ENCODE measurements at places on chromosomes 7 and 10.

- no peak for DNase-seq
Measured at GRCh38 chr10:60374836-60375235, 14.8 kb downstream of the ANK3 start.

GRCh38 chr7:105002-105401 lies 87.4 kb upstream of the FAM20C start:
- no peak for DNase-seq

DNA sequence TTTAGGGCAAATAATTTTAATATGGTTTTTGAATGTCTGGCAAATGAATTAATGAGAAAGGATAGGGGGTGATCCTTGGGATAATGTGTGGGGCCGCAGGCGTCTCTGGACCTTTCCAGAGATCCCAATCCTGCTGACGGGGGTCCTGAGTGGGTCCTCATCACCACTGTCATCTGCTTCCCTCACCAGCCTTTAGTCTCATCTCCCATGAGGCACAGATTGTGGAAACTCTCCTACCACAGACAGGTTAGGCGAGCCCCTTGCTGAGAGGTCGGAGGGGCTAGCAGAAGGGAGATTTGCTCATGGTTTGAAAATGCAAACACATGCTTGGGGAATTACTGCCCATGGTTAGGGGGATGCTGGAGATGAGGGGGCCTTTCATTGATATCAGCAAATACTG lies 484.6 kb downstream of the RPS24 start:
- no peak for DNase-seq

DNA sequence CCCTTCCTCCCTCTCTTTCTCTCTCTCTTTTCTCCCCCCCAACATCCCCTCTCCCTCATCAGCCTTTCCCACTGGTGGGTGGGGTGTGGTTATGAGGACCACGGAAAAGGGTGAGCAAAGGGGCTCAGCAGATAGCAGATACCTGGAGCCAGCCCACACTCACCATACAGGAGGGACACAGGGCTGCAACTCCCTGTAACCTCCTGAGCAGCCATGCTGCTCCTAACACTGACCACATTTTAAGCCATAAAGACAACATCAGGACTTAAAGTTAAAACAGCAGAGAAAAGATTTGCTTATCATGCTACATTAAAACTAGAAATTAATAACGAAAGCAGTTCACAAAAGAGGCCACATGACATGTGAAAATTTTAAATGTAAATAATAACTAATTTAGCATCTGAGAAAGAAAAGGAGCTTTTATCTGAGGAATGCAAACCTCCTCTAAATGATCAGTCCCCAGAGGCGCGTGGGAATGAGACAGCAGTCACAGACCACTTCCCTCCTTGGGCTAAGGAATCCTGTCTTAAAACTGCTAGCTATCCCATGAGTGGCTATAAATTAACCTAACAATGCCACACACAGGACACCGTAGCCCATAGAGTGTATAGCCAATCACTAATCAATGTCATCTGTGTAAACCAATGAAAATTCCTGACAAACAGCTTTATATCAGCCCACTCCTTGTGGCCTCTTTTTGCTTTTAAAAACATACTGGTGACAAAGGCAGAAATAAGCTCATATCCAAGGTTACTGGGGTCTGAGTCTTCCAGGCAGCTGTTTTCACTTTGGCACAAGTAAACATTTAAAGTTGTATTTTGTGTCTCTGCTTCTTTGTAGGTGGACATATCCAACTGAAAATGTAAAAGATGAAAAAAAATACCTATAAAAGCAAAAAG lies 33.3 kb downstream of the PKD1L1 start:
- no peak for DNase-seq

GRCh38 chr10:63213489-63213888 lies 80.4 kb downstream of the NRBF2 start:
- no peak for DNase-seq

GRCh38 chr7:159034394-159034793 lies 110.3 kb downstream of the VIPR2 start:
- DNase-seq, result no peak

DNA sequence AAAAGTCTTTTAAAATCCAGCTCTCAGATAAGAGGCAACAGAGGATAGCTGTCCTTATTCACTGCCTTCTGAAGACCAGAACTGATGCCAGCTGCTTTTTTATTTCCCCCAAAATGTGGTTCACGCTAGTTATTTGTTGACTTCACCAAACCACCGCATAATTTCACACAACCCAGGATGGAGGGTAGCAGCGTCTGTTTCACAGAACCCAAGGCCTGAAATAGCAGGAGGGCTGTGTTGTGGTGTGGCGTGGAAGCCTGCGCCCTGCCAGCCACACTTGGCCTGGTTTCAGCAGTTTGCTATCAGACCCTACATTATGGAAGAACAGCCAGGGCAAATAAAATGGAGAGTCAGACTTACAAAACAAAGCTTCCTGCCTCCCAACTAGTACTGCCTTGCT lies 155.4 kb downstream of the DYNC1I1 start:
- no peak for DNase-seq

DNA sequence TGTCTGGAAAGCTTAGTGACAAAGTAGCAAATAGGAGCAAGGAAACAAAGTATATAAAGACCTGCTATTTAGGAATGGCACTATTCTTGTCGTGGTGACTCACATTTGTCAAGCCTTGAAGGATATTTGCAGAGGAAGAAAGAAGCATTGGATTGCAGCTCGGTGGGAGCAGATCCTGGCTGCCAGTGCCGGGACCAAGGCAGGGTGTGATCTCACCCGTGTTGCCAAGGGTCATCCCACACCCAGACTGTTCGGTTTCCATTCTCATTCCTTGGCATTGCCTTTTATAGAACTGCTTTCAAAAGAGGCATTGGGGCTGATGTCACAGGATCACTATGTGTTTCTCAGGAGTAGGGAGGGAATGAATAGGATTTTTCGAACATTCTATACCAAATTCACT lies 176.2 kb downstream of the GALNT17 start:
- no peak for DNase-seq

GRCh38 chr10:48887982-48888381 lies 51.7 kb downstream of the LRRC18 start:
- DNase-seq, result no peak

DNA sequence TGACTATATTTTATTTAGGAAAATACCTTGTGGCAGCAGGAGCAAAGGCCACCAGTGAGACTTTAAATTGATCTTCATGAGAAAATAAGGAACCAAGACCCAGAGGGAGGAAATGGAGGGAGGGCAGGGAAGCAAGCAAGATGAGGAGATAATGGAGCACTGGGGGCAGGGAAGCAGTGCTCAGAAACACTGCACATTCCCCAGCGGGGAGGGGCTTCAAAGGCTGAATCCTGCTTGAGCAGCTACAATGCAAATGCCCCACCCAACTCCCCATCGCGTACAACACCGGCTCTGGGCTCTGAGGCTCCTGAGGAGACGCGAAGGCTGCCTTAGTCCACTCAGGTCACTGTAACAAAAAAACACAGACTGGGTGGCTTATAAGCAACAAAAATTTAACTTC lies 503.8 kb downstream of the GRID1 start:
- no peak for DNase-seq

DNA sequence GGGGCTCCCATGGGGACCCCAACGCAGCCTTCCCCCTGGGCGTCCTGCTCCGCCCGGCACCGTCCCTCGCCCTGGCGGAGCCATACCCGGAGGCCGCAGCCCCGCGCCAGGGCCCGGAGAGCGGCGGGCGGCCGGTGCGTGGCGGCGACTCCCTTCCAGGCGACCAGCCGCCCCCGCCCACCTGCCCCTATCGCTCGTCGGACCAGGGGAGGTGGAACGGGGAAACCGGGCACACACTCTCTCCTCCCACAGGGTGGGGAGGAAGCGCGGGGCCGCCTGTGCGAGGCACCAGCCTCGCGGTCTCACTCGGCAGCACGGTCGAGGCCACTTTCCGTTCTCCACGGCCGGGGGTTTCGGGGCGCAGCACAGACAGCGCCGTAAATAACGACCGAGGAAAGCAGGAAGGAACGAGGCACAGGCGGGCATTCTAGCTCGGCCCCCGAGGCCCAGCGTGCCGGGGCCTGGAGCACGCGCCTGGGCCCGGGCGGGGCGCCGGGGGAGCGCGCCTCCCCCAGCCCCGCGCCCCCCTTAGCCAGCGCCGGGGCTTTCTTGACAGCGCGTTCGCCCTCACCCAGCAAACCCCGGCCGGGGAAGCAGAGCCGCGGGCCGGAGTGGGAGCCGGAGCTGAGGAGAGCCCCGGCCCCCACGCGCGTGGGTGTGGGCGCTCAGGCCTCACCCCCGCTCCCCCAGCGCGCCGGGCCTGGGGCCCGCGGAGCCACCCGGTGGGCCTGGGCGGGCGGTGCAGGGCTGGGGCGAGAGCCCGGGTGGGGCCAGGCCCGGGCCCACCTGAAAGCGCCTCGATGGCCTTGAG lies 936 bp downstream of the IGF2BP3 start:
- peak; percentile 36 for DNase-seq

GRCh38 chr7:142375710-142376313 lies 118.0 kb upstream of the PRSS58 start:
- no peak for DNase-seq

- DNase-seq, result no peak
Measured at GRCh38 chr7:36600314-36600682, 124.0 kb downstream of the AOAH start.

Measured in activated CD4-positive, alpha-beta T cell treated with anti-CD3 and anti-CD28 coated beads, Interleukin-10, Interleukin-2, amounts not matched to agents 100 ng/mL and 50 ng/mL, durations not matched to agents 16 hours and 8 hours (primary cell).